Upper lobe of right lung (tissue), 1 donor: ENCODE measurements at places on chromosomes 6 and 20. TPM values are rescaled to one million over a fixed set of nuclear protein-coding genes. Genes with fewer than 3 reads are reported as not detected.

DNA sequence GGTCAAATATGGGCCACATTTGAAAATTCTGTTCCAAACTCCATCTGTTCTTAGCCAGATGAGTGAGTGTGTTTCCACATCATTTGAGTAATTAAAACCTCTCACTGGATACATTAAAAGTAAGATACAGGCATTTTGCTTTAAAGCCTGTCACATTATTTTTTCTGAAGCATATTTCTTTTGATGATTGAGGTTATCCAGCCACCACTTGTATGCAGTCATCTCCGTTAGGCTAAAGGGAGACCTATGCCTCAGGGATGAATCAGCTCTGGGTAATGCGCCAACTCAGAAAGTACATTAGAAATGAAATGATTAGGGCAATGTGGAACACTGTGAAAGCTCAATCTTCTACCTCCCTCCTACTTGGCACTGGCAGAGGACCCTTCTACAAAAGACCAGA, 90.7 kb downstream of the SNAP25 start:
- H3K4me1 ChIP-seq: no peaks in the 10 kb centered on the region
- H3K36me3 ChIP-seq: no peaks in the 10 kb centered on the region
- H3K27me3 ChIP-seq: no peaks in the 10 kb centered on the region
- H3K27ac ChIP-seq: no peak overlapping the region
- no peak for DNase-seq

- H3K4me3 ChIP-seq: no peak overlapping the region
- H3K4me1 ChIP-seq: peaks cover 21% of the 10 kb centered on the region
- H3K27ac ChIP-seq: peak overlapping the region; percentile 55
- H3K36me3 ChIP-seq: peaks cover 20% of the 10 kb centered on the region
Observed at GRCh38 chr20:49630396-49630951, 62.5 kb upstream of the PTGIS start.

DNA sequence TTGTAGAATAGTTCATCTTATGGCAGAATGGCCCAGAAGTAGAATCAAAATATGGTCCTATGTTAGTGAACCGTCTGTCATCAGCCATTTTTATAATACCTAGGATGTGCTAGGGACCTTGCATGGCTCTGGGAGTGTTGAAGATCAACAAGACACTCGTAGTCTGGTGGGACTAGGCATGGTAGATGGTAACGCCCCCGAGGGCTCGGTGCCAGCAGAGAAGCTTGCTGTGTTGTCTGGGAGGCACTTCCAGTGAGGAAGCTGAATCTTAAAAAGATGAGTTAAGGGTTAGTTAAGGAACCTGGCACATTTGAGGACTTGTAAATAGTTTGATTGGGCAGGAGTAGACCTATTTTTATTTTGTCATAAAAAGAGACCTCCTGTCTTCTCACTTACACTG, 82.4 kb downstream of the MAP3K4 start:
- no peak overlapping the region for H3K4me3 ChIP-seq
- no peaks in the 10 kb centered on the region for H3K4me1 ChIP-seq
- H3K27ac ChIP-seq: no peak overlapping the region
- peaks cover 60% of the 10 kb centered on the region for H3K36me3 ChIP-seq

DNA sequence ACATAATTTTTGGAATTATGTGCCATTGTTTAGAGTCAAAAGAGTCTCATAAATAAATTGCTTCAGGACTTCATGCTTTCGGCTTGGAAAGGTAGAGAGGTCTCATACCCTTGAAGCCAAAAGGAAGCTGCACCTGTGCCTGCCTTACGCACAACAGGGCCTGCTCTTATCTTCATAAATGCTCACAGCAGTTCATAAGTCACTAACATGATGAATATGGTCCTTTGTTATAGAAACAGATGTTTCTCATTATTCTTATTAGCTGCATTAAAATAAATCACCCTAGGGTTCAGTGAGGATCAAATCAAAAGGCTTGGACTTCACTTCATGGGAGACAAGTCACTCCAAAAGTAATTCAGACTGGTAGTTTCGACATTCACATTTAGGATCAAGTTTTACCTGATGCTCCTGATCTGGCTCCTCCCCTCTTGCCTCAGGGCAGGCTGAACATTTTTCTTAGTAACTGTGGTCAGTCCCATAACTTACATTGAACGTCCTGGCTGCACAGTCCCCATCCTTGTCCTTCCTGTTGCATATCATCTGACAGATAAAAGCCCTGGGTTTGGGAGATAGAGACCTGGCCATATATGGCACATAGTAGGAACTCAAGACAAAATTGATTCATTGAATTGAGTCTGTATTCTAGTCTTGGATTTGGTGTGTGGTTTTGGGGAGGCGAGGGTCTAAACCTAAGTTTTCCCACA, 20.7 kb upstream of the SH3BGRL2 start:
- H3K4me1 ChIP-seq: no peaks in the 10 kb centered on the region
- no peaks in the 10 kb centered on the region for H3K27me3 ChIP-seq
- no peak overlapping the region for H3K27ac ChIP-seq
- H3K36me3 ChIP-seq: no peaks in the 10 kb centered on the region

DNA sequence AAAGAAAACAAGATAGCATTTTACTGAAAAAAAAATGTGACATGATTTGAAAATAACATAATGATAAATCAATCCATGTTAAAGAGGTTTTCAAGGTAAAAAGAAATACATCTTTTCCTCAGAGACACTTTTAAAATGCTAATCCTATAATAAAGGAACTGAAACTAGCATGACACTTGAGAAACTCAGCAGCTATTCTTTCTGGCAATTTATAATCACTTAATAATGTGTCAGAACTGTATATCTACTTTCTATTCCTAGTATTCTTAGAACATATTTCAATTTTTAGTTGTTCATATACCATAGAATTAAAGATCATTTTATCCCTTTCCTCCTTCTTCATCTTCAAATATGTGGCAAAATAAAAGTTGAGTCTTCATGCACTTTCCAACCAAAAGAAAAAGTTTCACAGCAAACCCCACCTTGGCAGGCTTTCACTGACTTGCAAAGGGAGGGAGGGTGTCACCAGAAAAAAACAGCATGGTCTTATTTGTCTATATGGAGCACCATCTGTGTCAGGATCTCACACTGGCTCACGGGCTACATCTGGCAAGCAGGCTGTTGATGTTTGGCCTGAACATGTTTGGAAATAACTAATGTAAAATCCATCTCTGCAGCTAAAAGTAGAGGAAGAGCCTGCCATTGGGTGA, 48.5 kb downstream of the FHL5 start:
- H3K36me3 ChIP-seq: no peaks in the 10 kb centered on the region
- no peak overlapping the region for H3K4me3 ChIP-seq
- no peak overlapping the region for H3K27ac ChIP-seq
- no peaks in the 10 kb centered on the region for H3K4me1 ChIP-seq
- DNase-seq: no peak
- no peaks in the 10 kb centered on the region for H3K27me3 ChIP-seq

- no peaks in the 10 kb centered on the region for H3K36me3 ChIP-seq
- H3K4me1 ChIP-seq: no peaks in the 10 kb centered on the region
- H3K27me3 ChIP-seq: no peaks in the 10 kb centered on the region
- no peak overlapping the region for H3K4me3 ChIP-seq
- H3K27ac ChIP-seq: no peak overlapping the region
Observed at GRCh38 chr6:18099511-18099910, 23.0 kb downstream of the NHLRC1 start.

DNA sequence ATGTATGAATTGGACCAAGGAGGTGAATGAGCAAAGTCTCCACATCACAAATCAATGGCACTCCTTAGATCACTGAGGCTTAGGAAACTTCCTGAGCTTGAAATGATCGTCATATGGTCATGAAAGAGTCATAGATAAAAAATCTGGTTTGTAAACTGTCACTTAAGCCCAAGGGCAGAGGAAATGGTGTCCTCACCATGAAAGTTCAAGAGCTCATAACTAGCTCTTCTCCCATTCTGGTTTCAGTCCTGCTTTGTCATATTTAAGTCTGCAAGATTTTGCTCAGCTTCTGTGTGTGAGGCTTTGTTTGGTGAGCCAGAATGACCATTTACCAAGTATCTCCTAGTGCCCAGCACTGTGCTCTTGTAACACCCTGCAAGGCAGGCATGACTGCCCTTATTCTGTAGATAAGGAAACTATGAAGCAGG, 60.5 kb downstream of the GJA10 start:
- H3K4me3 ChIP-seq: no peak overlapping the region
- no peaks in the 10 kb centered on the region for H3K27me3 ChIP-seq
- DNase-seq: no peak
- H3K27ac ChIP-seq: no peak overlapping the region
- no peaks in the 10 kb centered on the region for H3K36me3 ChIP-seq

GRCh38 chr6:113073611-113074191, 726.6 kb downstream of the RFPL4B start:
- H3K36me3 ChIP-seq: no peaks in the 10 kb centered on the region
- no peak for DNase-seq
- no peaks in the 10 kb centered on the region for H3K4me1 ChIP-seq
- no peak overlapping the region for H3K27ac ChIP-seq
- H3K27me3 ChIP-seq: no peaks in the 10 kb centered on the region

- no peak overlapping the region for H3K27ac ChIP-seq
- H3K36me3 ChIP-seq: no peaks in the 10 kb centered on the region
- H3K4me1 ChIP-seq: no peaks in the 10 kb centered on the region
Observed at GRCh38 chr20:10454151-10454750, 19.1 kb downstream of the SLX4IP start.

DNA sequence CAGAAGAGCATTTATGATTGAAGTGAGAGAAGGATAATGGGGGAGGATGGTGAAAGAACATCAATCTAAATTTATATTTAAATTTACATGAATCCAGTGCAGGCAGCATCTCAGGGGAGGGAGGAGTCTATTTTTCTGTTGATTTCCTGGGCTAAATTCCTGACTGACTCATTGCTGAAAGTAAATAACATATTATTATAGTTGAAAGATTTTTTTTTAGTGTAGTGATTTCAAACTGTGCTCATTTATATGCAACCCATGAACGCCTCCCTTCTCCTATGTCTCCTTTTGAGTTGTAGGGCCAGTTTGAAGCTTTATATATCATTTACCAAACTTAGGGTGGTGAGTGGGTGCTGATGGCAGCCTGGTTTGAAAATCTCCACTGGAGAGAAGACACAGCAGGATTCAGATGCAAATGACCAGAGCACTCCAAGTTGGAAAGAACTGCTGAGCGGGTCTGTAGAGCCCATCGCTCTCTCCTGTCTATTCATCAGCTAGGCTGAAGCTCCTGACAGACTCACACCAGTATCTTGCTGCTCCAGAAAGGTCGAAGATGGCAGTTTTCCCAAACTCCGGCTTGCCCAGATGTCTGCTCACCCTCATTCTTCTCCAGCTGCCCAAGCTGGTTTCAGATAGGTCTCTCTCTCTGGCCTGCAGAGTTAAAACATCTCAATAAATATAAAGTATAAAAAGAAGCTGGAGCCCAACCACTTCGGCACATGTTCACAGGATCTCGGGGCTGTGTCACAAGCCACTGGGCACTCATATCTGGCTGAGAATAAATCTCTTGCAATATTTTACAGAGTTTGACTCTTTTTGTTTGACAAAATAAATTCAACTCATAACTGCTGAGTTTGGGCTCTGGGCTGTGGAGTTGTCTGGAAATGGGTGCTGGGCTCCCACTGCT, 18.3 kb downstream of the BTN2A1 start:
- no peaks in the 10 kb centered on the region for H3K27me3 ChIP-seq
- no peak overlapping the region for H3K27ac ChIP-seq
- no peak overlapping the region for H3K4me3 ChIP-seq
- no peaks in the 10 kb centered on the region for H3K36me3 ChIP-seq

DNA sequence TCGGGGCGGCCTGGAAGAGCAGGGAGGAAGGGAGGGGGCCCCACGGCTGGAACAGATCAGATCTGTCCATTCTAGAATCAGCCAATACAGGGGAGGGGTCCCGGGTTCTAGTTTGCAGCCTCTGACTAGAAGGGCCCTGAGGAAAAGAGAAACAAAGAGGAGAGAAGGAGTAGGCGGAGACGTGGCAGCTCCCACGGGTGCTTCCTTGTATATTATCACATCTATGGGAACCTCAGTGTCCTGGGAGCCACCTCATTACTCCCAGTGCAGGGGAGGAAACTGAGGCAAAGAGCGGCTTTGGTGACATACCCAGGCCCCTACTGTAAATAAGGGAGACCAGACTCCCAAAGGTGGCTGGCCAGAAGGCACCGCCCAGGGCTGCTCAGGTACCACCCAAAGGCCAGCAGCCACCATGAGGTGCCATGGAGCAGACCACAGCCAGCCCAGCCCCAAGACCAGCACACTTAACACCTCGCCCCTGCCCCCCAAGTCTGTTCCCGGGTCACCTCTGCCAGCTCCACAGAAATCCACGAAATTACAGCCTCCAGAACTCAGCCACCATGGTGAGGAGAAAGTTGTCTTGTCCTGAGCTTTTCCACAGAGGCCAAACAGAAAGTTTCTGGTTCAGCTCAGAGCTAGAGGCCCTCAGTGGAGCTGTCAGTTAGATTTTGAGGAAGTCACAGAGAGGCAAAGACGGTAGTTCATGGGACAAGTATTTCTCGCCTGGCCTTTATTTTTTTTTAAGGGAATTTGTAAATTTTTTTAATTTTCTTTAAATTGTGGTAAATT, 2.1 kb downstream of the ZC3H12D start:
- peaks cover 29% of the 10 kb centered on the region for H3K4me1 ChIP-seq
- H3K4me3 ChIP-seq: peak overlapping the region; percentile 42
- no peaks in the 10 kb centered on the region for H3K36me3 ChIP-seq
- no peak for DNase-seq

DNA sequence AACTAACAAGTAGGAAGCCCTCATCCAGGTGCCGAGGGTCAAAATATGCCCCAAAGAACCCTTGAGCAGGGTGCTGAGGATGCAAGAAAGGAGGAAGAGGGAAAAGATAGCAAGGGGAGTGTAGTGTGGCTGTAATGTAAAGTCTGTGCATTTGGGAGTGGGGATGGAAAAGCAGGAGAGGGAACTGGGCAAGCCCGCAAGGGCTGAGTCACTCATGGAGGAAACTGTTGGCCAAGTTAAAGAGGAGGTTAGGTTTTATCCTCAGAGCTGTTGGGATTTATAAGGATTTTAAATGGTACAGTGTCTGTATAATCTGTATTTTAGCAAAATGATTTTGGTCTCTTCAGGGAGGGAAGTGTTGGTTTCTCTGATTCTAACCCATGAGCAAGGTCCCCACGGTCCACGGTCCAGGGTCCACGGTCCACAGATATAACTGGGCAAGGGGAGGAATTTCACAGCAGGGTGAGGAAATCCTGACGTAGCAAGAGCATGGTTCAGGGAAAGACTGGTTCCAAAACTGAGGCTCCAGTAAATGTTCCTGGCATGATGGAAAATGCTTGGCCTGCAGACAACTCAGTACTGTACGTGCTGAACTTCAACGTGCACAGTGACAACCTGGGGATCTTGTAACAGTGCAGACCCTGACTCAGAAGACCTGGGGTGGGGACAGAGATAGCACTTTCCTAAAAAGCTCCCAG, 759.8 kb downstream of the PTPRT start:
- no peak for DNase-seq
- H3K27ac ChIP-seq: no peak overlapping the region
- H3K4me3 ChIP-seq: no peak overlapping the region
- H3K36me3 ChIP-seq: no peaks in the 10 kb centered on the region
- no peaks in the 10 kb centered on the region for H3K27me3 ChIP-seq

CLDN20 gene
- total RNA-seq: not detected

TFAP2A gene
- 1.9 TPM for total RNA-seq

RAB32 gene
- total RNA-seq: 36.8 TPM

DDX43 gene
- total RNA-seq: 2.5 TPM

FILIP1 gene
- total RNA-seq: 21.6 TPM
